MCF 10A (cell line): ENCODE measurements at places on chromosomes 3 and 15. TPM values are rescaled to one million over a fixed set of nuclear protein-coding genes. Genes with fewer than 3 reads are reported as not detected.

GOLGA8G gene
- 0.09 TPM in 1 of 2 replicates, not detected in the other for total RNA-seq

SSUH2 gene
- 0.32 and 0.51 TPM in 2 replicates for total RNA-seq

ADCY5 gene
- not detected in 2 replicates for total RNA-seq

CASR gene
- not detected in 2 replicates for total RNA-seq

CHRNA7 gene
- 0.20 and 0.23 TPM in 2 replicates for total RNA-seq

GP9 gene
- total RNA-seq: not detected in 2 replicates

CELSR3 gene
- total RNA-seq: 17.6 and 21.5 TPM in 2 replicates

KCNAB1 gene
- 0.44 and 0.49 TPM in 2 replicates for total RNA-seq

CHRFAM7A gene
- total RNA-seq: 1.9 TPM in 1 of 2 replicates, not detected in the other

SCN11A gene
- total RNA-seq: 0.05 TPM in 1 of 2 replicates, not detected in the other

ERICH6 gene
- not detected in 2 replicates for total RNA-seq

MKRN3 gene
- total RNA-seq: not detected in 2 replicates

COMMD2 gene
- total RNA-seq: 51.2 and 60.4 TPM in 2 replicates

ACAN gene
- not detected in 2 replicates for total RNA-seq

UCN2 gene
- 1.5 and 3.8 TPM in 2 replicates for total RNA-seq

MUC20 gene
- 2.3 and 3.5 TPM in 2 replicates for total RNA-seq

COL6A5 gene
- not detected in 2 replicates for total RNA-seq

CCDC54 gene
- not detected in 2 replicates for total RNA-seq

SLC6A20 gene
- not detected in 2 replicates for total RNA-seq

SLC28A2 gene
- total RNA-seq: not detected in 2 replicates

SKOR1 gene
- total RNA-seq: 0.07 and 0.17 TPM in 2 replicates

TUSC2 gene
- total RNA-seq: 14.5 and 20.4 TPM in 2 replicates

SNURF gene
- total RNA-seq: 35.6 and 36.7 TPM in 2 replicates

LEO1 gene
- 24.2 and 29.3 TPM in 2 replicates for total RNA-seq

SHC4 gene
- total RNA-seq: 0.26 and 0.49 TPM in 2 replicates

MORC1 gene
- total RNA-seq: not detected in 2 replicates

PGBD4 gene
- total RNA-seq: 2.4 and 2.6 TPM in 2 replicates

CISH gene
- total RNA-seq: 0.26 and 0.59 TPM in 2 replicates

TP63 gene
- total RNA-seq: 26.5 and 41.9 TPM in 2 replicates

PCYT1A gene
- total RNA-seq: 64.5 and 78.1 TPM in 2 replicates

CCNL1 gene
- 103 and 112 TPM in 2 replicates for total RNA-seq

IMPG2 gene
- total RNA-seq: 0.26 and 0.37 TPM in 2 replicates

SLC22A14 gene
- total RNA-seq: 0.44 and 0.64 TPM in 2 replicates

PRTG gene
- total RNA-seq: 1.3 and 3.5 TPM in 2 replicates

DISP2 gene
- total RNA-seq: 1.8 and 2.1 TPM in 2 replicates

RNF168 gene
- total RNA-seq: 25.0 and 27.0 TPM in 2 replicates

LRRC31 gene
- total RNA-seq: not detected in 2 replicates

KCNMB3 gene
- total RNA-seq: 0.15 and 0.28 TPM in 2 replicates

RMDN3 gene
- 31.8 and 36.1 TPM in 2 replicates for total RNA-seq

TPRG1 gene
- 1.5 and 2.0 TPM in 2 replicates for total RNA-seq

SLC22A13 gene
- 1.7 and 1.9 TPM in 2 replicates for total RNA-seq

PROS1 gene
- 15.6 and 17.4 TPM in 2 replicates for total RNA-seq

DLL4 gene
- total RNA-seq: 0.10 TPM in 1 of 2 replicates, not detected in the other

PLS1 gene
- 7.3 and 9.3 TPM in 2 replicates for total RNA-seq

BCL2A1 gene
- total RNA-seq: not detected in 2 replicates

UROC1 gene
- total RNA-seq: not detected in 2 replicates

KPNA4 gene
- total RNA-seq: 85.9 and 127 TPM in 2 replicates

RGMA gene
- 0.37 and 0.51 TPM in 2 replicates for total RNA-seq

CDCP1 gene
- total RNA-seq: 180 and 208 TPM in 2 replicates

EFCC1 gene
- total RNA-seq: not detected in 2 replicates

CCDC80 gene
- 10.4 and 19.4 TPM in 2 replicates for total RNA-seq

PLCB2 gene
- 0.15 and 0.84 TPM in 2 replicates for total RNA-seq

AGBL1 gene
- total RNA-seq: not detected in 2 replicates

ATRIP gene
- 8.6 and 9.1 TPM in 2 replicates for total RNA-seq

SNTN gene
- not detected in 2 replicates for total RNA-seq

TMIE gene
- total RNA-seq: 0.26 and 1.0 TPM in 2 replicates

RLBP1 gene
- not detected in 2 replicates for total RNA-seq
